ENCODE measurements at places on chromosomes 11 and 22. TPM values are rescaled to one million over a fixed set of nuclear protein-coding genes. Genes with fewer than 3 reads are reported as not detected.

ANGPTL5 gene
- not detected for total RNA-seq

DMC1 gene
- total RNA-seq, result 5.6 TPM

- DNase-seq, result no peak
- no peak overlapping the region for H3K27ac ChIP-seq
- H3K4me1 ChIP-seq, result no peaks in the 10 kb centered on the region
These were observed 1041.0 kb downstream of the BRD1 start for GRCh38 chr22:48786679-48786996.

GRCh38 chr11:110046775-110047380 is 46.3 kb upstream of the ZC3H12C start:
- no peaks in the 10 kb centered on the region for H3K36me3 ChIP-seq
- no peak for DNase-seq
- H3K4me3 ChIP-seq, result no peak overlapping the region
- no peak overlapping the region for H3K27ac ChIP-seq
- H3K27me3 ChIP-seq, result no peaks in the 10 kb centered on the region

DNA sequence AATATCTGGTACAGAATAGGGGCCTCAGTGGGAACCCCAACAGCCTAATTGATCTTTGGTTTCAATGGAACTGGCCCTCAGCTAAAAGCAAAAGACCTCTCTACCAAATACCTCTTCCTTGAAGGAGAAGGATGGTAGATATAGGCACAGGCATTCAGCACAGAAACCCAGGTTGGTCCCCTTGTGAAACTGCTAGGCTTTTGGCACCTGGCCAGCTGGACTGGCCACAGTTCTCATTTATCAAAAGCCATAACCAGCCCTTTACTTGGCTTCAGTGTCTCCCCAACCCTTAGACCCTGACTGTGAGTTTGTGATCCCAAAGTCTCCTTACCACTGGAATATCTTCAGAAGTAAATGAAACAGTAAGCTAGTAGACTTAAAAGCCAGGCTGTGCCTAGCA is 152.9 kb downstream of the TENM4 start:
- no peaks in the 10 kb centered on the region for H3K27me3 ChIP-seq
- H3K4me1 ChIP-seq, result no peaks in the 10 kb centered on the region
- H3K27ac ChIP-seq, result no peak overlapping the region
- H3K36me3 ChIP-seq, result no peaks in the 10 kb centered on the region
- H3K4me3 ChIP-seq, result no peak overlapping the region

DNA sequence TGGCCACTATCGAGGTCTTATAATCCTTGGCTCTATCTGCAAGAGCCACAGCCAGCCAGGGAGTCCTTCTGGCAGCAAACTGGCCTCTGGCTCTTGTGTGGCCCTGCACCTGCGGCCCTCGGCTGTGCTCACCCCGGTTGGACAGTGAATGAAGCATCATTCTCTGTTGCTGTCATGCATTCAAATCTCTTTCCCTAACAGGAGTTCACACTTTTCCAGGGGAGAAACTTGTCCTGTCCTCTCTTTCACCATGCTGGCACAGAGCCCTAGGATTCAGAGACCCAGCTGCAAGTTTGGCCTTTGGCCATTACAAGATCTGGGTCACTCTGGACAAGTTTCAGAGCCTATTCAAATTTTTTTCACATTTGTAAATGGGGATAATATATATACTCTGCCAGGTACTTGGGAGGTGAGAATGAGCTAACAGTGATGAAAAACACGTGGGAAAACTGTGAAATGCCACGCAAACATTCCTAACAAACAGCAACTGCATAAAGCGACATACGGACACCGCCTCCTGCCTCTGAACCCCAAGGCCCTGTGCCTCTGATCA is 34.2 kb downstream of the TMEM184B start:
- H3K27ac ChIP-seq, result peak overlapping the region; percentile 97
- H3K36me3 ChIP-seq, result peaks cover 27% of the 10 kb centered on the region
- H3K4me1 ChIP-seq, result peaks cover 87% of the 10 kb centered on the region
- no peaks in the 10 kb centered on the region for H3K27me3 ChIP-seq
- DNase-seq, result no peak
- H3K4me3 ChIP-seq, result peak overlapping the region; percentile 2

DNA sequence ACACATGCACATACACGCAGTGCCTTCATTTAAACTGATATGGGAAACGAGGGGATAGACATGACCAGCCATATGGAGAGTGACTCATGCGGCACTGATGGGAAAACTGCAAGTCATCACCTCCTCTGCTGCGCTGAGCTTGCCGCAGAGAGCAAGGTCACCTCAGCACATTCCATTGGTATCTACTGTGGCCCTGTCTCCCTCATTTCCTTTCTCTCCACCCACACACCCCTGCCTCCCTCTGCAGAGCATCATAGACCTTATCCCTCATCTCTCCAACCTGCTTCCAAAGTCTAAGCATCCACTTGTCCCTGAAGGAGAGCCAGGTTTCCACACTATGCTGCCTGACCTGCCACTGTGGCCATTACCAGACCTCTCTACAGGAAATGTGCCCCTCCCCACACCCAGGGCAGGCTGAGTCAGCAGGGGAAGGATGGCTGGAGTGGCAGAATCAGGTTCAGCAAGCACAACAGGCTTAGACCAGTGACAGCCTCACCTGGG is 116.9 kb upstream of the SNX19 start:
- H3K4me3 ChIP-seq, result no peak overlapping the region
- no peaks in the 10 kb centered on the region for H3K36me3 ChIP-seq
- DNase-seq, result peak; percentile 89

DNA sequence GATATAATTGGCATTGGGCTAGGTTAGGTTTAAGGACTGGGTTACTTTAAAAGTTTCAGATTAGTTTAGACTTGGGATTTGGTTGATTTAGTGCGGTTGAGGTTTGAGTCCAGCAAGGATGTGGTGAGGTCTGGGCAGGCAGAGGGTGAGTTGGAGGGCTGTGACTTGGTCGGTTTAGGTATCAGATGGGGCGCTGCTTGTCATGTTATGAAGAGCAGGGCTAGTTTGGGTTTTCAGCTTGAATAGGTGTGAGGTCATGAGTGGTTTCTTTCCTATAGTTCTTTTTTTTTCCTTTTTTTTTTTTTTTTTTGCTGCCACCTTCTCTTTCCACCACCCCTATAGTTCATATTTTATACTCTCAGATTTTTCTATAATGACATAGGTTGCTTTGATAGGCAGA is 4.8 kb downstream of the CLCF1 start:
- peaks cover 19% of the 10 kb centered on the region for H3K36me3 ChIP-seq
- no peaks in the 10 kb centered on the region for H3K27me3 ChIP-seq
- no peak overlapping the region for H3K27ac ChIP-seq
- DNase-seq, result no peak
- H3K4me1 ChIP-seq, result peaks cover 12% of the 10 kb centered on the region

DNA sequence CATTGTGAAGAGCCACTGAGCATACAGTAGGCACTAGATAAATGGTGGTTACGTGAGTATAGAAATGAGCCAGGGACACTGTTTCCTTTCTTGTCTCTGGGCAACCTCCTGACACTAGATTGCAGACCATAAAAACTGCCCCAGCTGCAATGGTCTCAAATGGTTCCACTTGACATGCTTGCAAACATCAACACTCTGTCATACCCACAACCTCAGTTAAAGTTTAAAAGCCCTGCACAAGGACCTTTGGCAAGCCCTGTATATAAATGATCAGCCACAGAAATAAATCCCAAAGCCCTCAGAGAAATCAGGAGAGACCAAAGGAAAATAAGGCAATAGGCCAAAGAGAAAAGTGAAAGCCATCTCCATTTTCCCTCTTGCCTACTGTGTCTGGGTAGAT is 20.7 kb downstream of the PLEKHA7 start:
- H3K27ac ChIP-seq, result no peak overlapping the region
- H3K27me3 ChIP-seq, result no peaks in the 10 kb centered on the region
- peaks cover 14% of the 10 kb centered on the region for H3K4me1 ChIP-seq
- no peak for DNase-seq
- peaks cover 8% of the 10 kb centered on the region for H3K36me3 ChIP-seq
- no peak overlapping the region for H3K4me3 ChIP-seq

- no peak overlapping the region for H3K4me3 ChIP-seq
- peaks cover 4% of the 10 kb centered on the region for H3K36me3 ChIP-seq
- DNase-seq, result no peak
- no peak overlapping the region for H3K27ac ChIP-seq
These were observed 131.6 kb downstream of the MAML2 start for GRCh38 chr11:96211436-96211835.

GRCh38 chr11:64249563-64250414 is 1.5 kb upstream of the PLCB3 start:
- no peak for DNase-seq
- no peak overlapping the region for H3K4me3 ChIP-seq
- no peaks in the 10 kb centered on the region for H3K27me3 ChIP-seq

DNA sequence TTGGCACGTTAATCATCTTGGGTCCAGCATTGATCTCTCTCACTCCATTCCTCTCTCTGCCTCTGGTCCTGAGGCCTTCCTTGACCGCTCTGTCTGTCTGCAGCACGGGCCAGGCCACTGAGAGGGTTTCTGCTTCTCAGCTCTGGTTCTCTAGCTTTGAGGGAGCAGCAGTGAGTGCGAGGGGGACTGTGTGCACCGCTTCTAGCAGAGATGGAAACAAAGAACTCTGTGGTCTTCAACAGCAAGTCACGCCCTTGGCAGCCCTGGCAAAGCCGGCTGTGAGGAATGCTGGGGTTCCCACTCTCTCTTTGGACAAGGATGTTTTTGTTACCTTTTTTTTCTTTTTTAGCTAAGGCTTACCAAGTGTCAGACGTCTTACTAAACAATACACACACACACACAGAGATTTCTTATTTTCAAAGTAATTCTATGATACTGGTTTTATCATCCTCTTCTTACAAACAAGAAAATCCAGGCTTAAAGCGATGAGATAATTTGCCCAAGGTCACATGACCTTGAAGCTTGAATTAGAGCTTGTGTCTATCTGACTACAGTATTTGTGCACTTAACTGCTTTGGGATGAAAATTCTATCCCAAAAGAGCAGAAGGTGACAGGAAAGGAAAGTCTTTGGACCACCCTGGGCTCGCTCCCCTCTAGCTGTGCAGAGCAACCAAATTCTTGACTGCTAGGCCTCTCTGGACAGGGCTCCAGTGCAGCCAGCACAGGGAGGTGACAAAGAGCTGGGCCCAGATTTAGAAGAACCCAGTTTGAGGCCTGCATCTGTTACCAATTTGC is 293.2 kb downstream of the NTM start:
- no peaks in the 10 kb centered on the region for H3K36me3 ChIP-seq
- no peak for DNase-seq
- no peak overlapping the region for H3K27ac ChIP-seq
